ENCODE measurements at places on chromosomes 2 and 18. TPM values are rescaled to one million over a fixed set of nuclear protein-coding genes. Genes with fewer than 3 reads are reported as not detected.
A peak's percentile ranks its signal among the peaks of the same experiment; 100 is the strongest.

GRCh38 chr2:240455272-240455646 is 19.8 kb downstream of the GPC1 start:
- peak; percentile 64 for DNase-seq

GRCh38 chr2:211748339-211748738 is 790.3 kb downstream of the ERBB4 start:
- DNase-seq: no peak

DNA sequence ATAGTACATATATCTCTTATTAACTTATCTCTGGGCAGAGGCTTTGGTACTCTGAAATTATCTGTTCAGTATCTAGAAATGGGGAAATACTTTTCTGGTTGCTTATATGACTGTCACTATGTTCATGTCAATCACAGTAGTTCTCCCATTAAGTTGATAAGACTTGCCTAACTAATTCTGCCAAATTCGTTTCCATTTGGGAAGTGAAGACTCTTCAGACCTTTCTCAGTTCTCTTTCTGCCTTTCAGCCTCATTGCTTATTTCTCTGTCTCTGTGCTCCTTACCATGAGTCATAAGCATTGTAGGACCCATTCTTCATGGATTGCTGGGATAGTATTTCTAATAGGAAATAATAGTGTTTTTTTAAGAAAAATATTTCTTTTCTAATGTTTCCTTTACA is 113.5 kb downstream of the PHLPP1 start:
- DNase-seq: no peak

DNA sequence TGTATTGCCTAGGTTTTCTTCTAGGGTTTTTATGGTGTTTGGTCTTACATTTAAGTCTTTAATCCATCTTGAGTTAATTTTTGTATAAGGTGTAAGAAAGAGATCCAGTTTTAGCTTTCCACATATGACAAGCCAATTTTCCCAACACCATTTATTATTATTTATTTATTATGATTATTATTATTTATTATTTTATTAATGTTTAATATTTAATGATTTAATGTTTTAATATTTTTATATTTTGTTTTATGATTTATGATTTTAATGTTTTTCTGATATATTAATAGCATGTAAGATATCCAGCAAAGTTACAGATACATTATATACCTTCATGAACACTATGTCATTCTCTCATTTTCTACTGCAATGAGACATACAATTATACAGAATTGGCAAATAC is 1082.0 kb downstream of the DSC3 start:
- DNase-seq: no peak

- DNase-seq: no peak
Measured at GRCh38 chr2:169761251-169761969, 27.8 kb downstream of the KLHL23 start.

GRCh38 chr2:105055613-105056012 is 17.7 kb downstream of the MRPS9 start:
- no peak for DNase-seq

GRCh38 chr18:523561-523960 is 23.1 kb upstream of the COLEC12 start:
- DNase-seq: no peak

CLEC4F gene
- total RNA-seq: 0.32 TPM

LIMS3 gene
- total RNA-seq: 4.6 TPM

ALLC gene
- total RNA-seq: not detected

SATB2 gene
- 5.3 TPM for total RNA-seq
